ENCODE measurements at places on chromosomes 12 and 14.

DNA sequence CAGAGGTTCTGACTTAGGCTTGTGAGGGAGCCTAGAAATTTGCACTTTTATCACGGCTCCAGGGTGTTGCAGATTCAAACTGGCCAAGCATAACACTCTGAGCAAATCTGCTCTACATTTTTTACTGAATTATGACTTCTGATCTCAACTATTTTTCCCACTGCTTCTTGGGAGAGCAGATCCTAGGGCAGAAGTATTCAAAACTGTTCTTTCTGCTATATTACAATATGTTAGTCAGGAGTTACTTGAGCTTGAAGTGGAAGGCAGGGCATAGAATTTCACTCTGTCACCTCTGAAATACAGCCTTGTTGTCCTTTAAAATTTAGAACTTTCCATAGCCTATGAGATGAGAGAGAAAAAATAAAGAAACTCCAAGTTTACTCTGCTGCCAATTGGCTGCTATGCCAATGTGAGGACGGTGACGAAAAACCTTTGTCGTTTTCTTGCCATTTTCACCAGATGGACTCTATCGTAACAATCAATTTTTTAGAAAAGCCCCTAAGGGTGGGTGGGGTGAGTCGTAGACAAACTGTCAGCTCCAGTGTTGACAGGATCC, 16.4 kb upstream of the KERA start:
- no peak for DNase-seq

DNA sequence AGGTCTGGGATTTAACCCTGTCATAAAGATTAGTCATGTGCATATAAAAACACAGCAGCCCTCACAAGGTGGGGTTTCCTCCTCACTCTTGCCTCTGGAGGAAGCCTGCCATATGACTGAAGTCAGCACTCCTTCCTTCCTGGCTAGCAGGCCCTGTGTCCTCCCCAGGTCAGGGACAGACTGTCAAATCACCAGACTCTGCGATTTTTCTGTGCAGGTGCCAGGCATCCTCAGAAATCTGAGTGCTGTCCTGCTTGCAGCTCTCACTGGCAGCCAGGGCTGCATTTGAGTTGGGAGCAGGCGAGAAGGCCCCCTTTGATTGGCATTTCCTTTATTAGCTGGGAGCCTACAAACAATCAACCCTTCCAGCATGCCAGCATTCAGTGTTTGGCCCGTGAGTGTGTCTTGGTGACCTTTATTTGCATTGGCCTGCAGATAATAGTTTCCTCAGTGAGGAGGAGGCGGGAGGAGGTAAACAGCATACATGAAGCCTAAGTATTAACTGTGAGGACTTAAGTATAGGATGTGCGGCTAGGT, 183.8 kb upstream of the ARHGAP5 start:
- no peak for DNase-seq

GRCh38 chr12:92968176-92968813, 39.2 kb upstream of the EEA1 start:
- no peak for DNase-seq

GRCh38 chr12:32568228-32568627, 110.9 kb upstream of the DNM1L start:
- no peak for DNase-seq

DNA sequence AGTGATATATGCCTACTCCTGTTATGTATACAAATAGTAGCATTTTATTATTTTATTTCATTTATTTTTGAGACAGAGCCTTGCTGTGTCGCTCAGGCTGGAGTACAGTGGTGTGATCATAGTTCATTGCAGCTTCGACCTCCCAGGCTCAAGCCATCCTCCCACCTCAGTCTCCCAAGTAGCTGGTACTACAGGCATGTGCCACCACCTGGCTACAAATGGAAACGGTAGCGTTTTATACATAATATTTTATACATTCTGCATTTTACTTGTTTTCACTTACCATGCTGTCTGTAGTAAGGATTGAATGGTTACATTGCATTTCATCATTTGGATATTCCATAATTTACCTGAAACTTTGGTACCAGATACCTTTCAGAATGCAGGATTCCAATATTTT, 14.1 kb downstream of the C1R start:
- DNase-seq, result no peak

GRCh38 chr14:95829321-95829720, 47.3 kb upstream of the TUNAR start:
- no peak for DNase-seq

GRCh38 chr14:97379091-97379531, 581.9 kb downstream of the VRK1 start:
- peak; percentile 75 for DNase-seq

DNA sequence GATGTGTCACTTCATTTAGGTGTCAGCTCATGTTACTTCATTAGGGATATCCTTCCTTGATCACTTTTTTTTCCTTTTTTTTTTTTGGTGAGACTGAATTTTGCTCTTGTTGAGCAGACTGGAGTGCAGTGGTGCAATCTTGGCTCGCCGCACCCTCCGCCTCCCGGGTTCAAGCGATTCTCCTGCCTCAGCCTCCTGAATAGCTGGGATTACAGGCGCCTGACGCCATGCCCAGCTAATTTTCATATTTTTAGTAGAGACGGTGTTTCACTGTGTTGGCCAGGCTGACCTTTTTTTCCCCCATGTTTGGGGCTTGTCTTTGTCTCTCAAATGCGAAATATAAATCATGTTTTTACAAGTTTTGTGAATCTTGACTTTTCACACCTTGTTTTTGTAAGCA, 9.6 kb upstream of the AACS start:
- DNase-seq, result no peak

DNA sequence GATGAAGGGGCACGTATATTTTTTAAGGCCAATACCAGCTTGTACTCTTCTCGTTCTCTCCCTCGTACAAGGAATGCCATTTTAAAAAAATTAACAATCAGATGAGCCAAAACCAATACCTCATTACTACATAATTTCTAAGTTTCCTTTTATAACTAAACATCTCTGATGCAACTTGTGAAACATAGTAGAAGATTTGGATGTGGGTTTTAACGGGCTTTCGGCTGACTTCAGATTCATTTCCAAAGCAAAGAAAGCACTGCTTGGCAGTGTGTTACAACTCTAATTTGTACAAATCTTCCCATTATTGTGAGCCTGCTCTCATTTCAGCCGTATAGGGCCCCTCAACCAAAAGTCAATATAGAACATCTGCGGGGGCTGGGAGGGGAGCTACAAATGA, 99.1 kb upstream of the TMCC3 start:
- no peak for DNase-seq

GRCh38 chr12:126617312-126617711, 1552.1 kb downstream of the AACS start:
- no peak for DNase-seq

- DNase-seq, result no peak
These were observed 114.8 kb downstream of the DIP2B start for GRCh38 chr12:50619610-50619958.

Data from CD4-positive, alpha-beta T cell treated with Interleukin-4 for 4 hours (primary cell).